ENCODE measurements at places on chromosomes 16 and 17.

DNA sequence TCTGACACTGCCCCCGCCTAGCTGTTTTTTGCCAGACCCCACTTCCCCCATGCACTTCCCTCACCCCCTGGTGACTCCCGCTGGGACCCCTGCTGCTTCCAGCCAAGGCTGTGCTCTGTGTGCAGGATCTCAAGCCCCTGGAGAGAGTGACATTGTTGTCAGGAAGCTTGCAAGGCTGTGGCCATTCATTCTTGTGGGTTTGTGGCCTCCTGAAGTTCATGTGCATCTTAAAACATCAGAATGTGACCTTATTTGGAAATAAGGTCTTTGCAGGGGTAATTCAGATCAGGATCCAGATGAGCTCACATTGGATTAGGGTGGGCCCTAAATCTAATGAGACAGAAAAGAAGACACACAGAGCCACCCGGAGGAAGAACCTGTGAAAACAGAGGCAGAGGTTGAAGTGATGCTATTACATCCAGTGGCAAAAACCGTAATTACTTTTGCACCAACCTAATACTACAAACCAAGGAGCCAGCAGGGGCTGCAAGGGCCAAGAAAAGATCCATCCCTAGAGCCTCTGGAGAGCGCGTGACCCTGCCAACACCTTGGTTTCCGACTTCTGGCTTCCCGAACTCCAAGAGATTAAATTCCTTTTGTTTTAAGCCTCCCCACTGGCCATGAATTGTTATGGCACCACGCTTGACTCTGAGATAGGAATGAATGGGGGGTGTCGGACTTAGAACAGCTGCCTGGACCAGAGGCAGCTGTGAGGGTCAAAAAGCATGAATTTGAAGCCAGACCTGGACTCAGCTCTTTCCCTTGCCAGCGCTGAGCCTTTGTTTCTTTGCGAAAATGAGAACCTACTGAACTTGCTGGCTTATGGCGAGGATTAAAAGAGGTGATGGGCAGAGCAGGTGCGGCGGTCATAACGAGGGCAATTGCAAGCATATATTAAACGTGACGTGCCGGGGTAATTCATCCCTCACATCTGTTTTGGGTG lies 75.5 kb downstream of the BMERB1 start:
- no peak for DNase-seq

DNA sequence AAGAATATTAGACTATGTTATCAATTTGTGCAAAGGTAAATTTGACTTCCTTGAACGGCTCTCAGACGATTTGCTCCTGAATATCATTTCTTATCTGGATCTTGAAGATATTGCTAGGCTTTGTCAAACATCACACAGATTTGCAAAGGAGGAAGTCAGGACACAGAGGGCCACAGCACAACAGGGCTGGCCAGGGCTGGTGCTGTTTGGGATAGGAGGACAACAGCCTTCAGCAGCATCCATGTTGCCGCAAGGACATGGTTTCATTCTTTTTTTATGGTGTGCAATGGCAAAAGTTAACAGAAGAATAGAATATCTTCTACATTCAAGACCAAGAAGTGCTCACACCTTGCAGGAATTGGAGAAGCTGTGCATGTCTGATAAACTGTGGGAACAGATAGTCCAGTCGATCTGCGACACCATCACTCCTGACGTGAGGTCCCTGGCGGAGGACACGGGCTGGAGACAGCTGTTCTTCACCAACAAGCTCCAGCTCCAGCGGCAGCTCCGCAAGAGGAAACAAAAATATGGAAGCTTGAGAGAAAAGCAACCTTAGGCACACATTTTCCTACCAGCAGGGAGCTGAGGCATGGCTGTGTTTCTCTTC lies 59.8 kb downstream of the KPNA2 start:
- DNase-seq: no peak

DNA sequence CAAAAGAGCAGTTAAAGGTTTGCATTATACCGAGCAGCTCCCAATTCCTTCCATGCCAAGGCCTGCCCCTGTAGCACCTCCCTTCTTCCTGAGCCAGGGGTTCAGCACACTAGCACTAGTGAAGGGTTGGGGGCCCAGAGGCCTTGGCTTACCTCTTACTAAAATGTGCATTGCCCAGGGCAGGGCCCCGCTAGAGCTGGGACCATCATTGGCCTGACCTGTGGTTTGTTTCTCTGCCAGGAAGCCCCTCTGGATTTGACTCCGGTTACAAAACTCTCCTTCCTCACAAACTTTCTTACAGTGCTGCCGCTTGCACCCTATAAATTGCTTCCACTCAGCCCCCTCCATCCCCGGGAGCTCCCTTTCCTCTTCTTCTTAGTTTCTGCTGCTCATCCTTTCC lies 33.8 kb downstream of the MPRIP start:
- DNase-seq: no peak

DNA sequence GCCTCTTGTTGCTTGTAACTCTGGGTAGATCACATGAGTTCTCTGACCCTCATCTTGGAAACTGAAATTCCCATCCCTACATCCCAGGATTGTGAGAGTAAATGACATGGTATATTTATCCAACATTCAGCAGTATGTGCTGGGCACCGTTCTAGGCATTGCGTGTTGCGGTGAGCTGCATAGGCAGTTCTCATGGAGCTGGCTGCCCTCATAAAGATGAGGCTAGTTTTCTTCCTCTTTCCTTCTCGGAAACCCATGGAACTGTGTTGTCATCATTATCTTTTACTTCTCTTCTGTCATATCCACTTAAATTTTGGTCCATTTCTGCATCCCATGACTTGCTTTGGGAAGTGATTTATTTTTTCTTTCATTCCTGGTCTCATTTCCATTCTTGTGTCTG lies 17.2 kb downstream of the CMIP start:
- no peak for DNase-seq

GRCh38 chr17:1640329-1641064 lies 5.0 kb downstream of the SCARF1 start:
- DNase-seq: no peak

GRCh38 chr16:12964461-12964860 lies 63.1 kb downstream of the SHISA9 start:
- no peak for DNase-seq

DNA sequence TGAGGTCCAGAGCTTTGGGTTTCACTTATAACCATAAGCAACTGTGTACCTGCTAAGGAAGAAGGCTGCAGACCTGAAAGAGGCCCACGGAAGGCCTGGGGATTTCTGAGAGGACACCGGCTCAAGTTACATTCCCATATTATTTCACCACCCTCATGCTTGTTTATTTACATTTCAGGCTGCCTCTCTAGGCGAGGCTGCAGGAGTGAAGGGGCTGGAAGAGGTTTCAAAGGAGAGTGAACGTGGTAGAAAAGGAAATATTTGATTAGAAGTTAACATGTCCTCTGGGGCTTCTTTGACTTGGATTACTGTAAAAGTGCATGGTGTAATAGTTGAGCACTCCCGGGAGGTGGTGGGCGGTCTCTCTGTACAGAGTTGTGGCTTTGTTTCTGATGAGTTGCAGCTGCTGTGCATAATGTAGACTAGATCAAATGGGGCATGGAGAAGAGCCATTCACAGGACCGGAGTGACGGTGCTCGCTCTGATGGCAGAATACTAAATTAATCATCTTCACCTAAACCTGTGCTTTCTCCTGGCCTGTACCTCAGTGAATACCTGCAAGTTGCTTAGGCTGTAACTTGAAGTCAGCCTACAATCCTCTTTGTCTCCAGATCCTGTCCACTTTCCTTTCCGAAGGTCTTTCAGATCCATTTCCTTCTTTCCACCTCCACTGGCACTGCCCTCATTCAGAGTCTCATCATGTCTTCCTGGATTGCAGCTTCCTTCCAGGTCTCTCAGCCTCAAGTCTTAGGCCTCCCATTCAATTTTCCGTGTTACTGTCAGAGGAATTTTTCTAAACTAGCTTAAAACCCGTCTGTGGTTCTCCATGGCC lies 1.9 kb upstream of the CPD start:
- no peak for DNase-seq

DNA sequence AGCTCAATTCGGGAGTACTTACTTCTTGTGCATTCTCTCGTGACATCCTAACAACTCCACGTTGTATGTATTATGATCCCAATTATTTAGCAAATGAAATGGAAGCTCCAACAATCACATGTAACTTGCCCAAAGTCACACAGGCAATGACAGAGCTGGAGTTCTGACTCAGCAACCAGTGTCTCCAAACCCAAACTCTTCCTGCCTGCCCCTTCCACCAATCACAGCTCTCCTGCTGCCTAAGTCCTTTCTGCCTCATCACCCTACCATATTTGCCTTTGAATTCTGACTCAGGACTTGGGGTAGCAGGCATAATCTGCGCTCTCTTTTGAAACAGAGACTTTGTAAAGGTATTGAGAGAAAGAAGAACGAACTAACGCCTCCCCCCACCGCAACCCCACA lies 245.2 kb upstream of the MAF start:
- DNase-seq: no peak

DNA sequence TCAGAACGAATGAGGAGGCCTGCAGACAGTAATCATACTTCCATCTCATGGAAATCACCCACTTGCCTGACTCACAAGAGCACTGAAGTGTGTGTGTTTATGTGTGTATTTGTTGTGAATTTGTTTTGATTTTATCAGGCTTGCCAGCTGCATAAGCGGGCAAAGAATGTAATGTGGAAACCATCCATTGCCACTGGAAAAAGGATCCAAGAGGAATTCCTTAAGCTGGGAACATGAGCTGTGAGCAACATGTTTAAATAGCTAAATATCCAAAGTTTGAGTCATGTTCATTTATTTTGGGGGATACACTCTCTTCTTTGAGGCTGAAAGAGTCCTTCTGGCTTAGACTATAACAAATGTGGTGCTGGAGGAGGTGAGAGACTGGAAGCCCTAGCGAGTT lies 198.4 kb upstream of the TBX2 start:
- DNase-seq: peak; percentile 52

DNA sequence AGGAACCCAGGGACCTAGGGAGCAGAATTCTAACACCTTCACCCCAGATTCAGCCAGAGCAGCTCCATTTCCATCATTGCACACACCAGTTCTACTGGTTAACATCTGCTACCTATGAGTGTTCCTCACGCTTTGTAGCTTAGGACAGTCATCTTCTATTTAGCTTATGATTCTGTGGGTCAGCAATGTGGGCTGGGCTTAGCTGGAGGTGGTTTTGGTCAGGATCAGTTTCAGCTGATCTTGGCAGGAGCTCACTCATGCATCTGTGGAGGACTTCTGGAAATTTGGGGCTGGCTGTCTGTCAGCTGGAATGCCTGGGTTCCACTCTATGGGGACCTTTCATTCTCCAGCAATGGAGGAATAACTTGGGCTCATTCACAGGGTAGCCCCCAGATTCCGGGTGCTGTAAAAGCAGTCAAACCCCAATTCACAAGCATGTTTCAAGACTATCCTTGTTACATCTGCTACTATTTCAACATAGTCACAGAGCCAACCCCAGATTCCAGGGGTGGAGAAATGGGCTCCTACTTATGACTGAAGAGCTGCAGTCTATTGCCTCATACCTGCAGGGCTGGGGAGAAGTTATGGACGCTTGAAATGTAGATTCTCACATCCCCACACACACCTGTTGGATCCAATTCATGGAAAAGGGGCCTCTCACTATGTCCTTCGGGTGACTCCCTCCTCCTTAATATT lies 3.4 kb upstream of the HP start:
- DNase-seq: no peak

- peak; percentile 34 for DNase-seq
Observed at GRCh38 chr16:83717814-83718213, 90.0 kb upstream of the HSBP1 start.

DNA sequence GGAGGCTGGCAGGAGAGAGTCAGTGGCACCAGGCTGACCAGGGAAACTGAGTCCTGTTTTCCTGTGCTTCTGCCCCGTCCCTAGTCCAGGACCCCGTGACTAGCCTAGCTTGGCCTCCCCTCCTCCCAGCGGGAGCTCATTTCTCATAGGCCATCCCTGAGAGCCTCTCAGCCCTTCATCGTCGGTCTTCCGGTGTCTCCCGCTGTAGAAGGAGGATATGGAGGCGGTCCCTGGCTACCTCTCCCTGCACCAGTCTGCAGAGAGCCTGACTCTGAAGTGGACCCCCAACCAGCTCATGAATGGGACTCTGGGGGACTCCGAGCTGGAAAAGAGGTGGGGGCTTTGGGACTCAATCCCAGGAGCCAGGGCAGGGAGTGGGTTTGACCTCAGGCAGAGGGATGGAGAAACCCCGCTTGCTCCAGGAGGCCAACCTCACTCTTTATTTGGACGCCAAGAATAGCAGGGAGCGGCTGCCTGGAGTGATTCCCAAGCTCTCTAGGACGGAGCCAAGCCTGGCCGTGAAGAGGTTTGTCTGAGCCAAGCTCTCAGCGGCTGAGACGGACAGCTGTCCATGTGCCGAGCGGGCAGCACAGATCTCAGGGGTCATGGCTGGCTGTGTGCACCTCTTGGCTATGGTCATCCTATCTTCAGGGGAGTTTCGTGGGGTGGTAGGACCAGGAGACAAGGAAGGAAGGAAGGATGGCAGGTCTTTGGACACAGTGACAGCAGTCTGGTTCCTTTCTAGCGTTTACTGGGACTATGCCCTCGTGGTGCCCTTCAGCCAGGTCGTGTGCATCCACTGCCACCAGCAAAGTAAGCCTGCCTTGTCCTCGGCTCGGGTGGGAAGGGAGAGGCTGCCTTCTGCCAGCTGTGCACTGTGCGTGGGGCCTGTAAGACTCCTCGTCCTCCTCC lies 26.8 kb downstream of the SGSM2 start:
- no peak for DNase-seq

GRCh38 chr16:86517652-86518258 lies 7.4 kb downstream of the FOXF1 start:
- DNase-seq: peak; percentile 82

DNA sequence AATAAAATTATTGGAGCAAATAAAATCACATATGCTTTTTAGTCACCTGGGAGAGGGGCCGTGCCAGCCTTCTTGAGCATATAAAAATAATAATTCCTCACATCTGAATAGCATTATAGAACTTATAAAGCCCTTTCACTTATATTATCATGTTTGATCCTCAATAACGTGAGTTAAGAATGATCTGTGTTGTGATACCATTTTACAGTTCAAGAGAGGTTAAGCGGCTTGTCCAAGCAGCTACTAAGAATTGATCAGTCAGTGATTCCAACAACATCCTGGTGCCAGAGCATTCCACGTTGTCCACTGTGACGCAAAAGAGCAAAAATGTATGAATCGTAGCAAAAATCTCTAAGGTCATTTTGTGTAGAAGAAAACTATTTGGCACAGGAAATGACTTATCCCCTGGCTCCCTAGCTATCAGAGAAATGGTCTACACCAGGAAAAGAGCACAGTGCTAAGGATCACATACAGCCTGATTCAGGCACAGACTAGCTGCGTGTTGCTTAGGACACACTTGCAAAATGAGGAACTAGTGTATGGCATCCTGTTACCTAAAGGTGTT lies 33.0 kb downstream of the ANKFN1 start:
- peak; percentile 57 for DNase-seq

- DNase-seq: no peak
Observed at GRCh38 chr17:11916091-11916490, 81.2 kb downstream of the ZNF18 start.

Measured in HTR-8/SVneo (cell line).